ENCODE measurements at places on chromosomes 3 and 15.

- no peak for DNase-seq
These were observed 38.0 kb upstream of the VILL start for GRCh38 chr3:37952564-37952963.

GRCh38 chr15:39018966-39019365 lies 454.4 kb upstream of the RASGRP1 start:
- no peak for DNase-seq

DNA sequence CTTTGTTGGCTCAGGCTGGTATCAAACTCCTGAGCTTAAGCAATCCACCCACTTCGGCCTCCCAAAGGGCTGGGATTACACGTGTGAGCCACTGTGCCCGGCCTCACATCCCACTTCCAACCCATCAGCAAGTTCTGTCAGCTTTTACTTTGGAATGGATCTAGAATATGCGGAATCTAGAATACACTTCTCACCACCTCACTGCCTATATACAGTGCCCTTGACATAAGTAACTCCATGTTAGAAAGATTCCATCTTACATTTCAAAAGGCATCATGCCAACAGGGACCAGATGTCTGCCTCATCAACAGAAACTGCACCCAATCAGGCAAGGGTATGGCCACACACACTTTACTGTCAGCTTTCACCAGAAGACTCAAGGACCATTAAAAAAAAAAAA lies 9.9 kb upstream of the RBSN start:
- DNase-seq = no peak

- no peak for DNase-seq
These were observed 75.3 kb downstream of the ST8SIA2 start for GRCh38 chr15:92468991-92469390.

- DNase-seq = no peak
These were observed 1033.7 kb downstream of the ROBO1 start for GRCh38 chr3:78734048-78734637.

GRCh38 chr15:88489321-88489720 lies 21.8 kb downstream of the MRPS11 start:
- no peak for DNase-seq
